ENCODE measurements at places on chromosomes 7 and 10.

DNA sequence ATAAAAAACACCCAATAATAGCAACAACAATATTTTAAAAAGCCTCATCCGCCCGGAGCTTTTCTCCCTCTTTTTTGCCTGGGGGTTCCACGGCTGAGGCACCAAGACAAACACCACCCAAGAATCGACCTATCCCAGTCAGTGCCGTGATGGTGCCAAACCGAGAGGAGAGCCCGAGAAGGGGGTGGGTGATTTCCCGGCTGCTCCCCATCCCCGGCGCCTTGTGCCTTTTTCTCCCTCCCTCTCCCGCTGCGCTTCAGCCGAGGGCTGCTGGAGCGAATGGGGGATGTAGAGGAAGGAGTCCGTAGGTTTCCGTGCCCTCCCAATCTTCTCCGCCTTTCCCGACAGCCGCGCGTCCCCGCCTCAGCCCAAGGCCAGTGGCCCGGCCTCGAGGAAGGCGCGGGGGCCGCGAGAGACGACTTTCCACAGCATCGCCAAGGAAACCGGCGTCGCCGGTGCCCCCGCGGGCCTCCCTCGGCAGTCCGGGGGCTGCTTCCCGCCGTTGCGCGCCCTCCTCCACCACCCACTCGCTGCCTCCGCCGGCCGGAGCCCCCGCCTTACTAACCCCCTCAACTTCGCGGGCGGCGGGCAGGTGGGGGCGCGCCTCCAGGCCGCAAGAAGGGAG, 1.3 kb downstream of the EGR2 start:
- no peak for DNase-seq

- no peak for DNase-seq
Observed at GRCh38 chr10:75708060-75708459, 276.6 kb downstream of the LRMDA start.

GRCh38 chr10:90204956-90205314, 503.5 kb downstream of the KIF20B start:
- DNase-seq: no peak

GRCh38 chr7:66859794-66860645, 61.0 kb upstream of the TMEM248 start:
- no peak for DNase-seq

- DNase-seq: no peak
Observed at GRCh38 chr7:98935811-98936210, 57.5 kb downstream of the TRRAP start.

- DNase-seq: no peak
Observed at GRCh38 chr7:153447011-153447410, 605.2 kb upstream of the DPP6 start.

GRCh38 chr10:80442879-80443278, 11.2 kb upstream of the TSPAN14 start:
- no peak for DNase-seq

DNA sequence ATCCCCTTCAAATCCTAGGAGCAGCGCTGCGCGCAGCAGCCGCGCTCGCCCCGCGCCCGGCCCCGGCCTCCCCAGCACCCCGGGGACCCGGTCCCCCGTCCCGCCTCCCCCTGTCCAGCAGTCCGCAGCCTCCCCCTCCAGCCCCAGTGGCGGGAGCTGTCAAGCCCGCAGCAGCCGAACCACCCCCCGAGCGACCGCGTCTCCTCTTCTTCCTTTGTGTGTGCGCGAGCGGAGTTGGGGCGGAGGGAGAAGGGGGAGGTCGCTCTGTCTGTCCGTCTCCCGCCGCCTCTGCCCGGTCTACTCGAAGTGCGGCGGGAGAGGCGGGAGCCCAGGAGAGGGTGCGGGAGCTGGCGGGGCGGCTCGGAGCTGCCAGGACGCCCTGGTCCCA, 375 bp upstream of the CHN2 start:
- no peak for DNase-seq

DNA sequence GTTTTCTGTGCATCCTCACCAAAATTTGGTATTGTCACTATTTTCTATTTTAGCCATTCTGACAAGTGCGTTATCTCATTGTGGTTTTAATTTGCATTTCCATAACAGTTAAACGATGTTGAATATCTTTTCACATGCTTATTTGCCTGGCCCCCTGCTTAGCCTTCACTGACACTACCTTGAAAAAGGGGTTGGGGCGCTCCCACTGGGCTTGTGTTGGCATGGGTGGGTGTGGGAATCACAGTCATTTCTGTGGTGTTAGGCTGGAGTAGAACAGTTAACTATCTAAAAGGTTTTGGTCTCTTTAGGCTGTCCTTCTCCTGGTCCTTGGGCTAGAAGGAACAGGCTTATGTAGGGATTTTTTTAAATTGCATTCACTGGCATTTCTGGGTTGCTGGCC, 72.2 kb upstream of the TMEM140 start:
- no peak for DNase-seq

DNA sequence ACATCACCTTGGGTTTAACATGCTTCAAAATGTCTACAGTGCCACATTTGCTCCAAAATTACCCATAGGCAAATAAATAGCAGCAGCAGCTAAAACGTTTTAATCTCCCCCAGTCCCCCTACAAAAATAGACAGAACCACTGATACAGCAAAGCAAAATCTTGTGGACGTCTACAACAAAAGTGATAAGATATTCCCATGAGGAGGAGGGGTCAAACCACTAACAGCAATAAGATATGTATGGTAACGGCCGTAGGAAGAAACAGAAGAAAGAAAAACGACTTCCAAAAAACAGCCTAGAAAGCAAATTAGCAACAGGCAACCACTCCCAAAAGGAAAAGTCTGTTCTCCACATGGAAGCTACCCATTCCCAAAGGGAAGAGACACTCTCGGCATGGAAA, 34.5 kb upstream of the ST8SIA6 start:
- DNase-seq: no peak

DNA sequence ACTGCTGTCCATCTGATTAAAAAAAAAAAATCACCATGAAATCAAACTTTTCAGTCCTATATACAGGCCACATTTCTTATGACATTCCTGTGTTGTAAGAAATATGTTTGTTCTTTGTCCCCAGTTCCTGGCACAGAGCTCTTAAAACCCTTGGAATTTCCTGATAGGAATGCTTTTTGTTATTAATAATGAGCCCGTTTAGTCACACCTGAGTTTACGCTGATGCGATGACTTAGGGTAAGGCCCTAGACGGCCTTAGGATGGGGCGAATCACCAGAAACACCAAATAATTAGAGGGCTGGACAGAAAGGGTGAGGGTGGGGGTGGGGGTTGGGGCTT, 17.5 kb downstream of the TSPAN15 start:
- DNase-seq: no peak

- DNase-seq: no peak
Observed at GRCh38 chr7:76165106-76165972, 36.4 kb upstream of the SRRM3 start.

Measured in keratinocyte (primary cell).